Kidney (tissue), 22 donors: ENCODE measurements at places on chromosomes 3 and 15.

- DNase-seq = peak; percentile 40
Observed at GRCh38 chr3:31132132-31132769, 237.8 kb upstream of the GADL1 start.

DNA sequence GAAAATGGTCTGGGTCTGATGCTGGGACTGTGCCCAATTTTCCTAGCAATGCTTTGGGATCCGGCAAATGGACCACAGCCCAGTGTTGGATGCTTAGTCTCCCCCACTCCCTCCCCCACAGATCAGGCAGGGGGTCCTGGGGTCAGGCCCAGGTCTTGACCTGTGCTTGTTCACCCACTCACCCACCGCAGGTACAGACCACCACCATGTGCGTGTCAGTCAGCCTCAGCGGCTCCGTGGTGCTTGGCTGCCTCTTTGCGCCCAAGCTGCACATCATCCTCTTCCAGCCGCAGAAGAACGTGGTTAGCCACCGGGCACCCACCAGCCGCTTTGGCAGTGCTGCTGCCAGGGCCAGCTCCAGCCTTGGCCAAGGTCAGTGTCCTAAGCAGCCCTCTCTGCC, 10.6 kb downstream of the GRM2 start:
- DNase-seq = no peak

- DNase-seq = peak; percentile 62
Observed at GRCh38 chr3:85576091-85576690, 617.4 kb downstream of the CADM2 start.

DNA sequence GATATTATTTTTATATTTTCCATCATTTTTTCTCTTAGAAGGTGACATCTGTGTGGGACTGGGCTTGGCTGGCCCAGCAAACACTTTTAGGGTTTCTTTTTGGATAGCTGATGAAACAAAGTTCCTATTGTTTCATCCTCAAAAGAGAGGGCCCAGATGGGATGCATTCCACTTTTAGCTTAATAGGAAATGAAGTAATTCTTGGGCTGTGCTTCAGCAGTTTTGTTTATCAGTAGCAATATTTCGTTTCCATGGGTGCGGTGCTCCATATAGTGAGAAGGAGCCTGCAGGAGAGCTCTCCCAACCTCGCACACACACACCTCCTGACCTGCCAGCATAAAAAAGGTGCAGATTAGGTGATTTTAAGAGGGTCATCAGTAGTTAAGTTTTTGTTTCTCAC, 147.5 kb downstream of the AKAP13 start:
- DNase-seq = peak; percentile 95

GRCh38 chr3:144662729-144663128, 691.1 kb downstream of the DIPK2A start:
- DNase-seq = no peak

DNA sequence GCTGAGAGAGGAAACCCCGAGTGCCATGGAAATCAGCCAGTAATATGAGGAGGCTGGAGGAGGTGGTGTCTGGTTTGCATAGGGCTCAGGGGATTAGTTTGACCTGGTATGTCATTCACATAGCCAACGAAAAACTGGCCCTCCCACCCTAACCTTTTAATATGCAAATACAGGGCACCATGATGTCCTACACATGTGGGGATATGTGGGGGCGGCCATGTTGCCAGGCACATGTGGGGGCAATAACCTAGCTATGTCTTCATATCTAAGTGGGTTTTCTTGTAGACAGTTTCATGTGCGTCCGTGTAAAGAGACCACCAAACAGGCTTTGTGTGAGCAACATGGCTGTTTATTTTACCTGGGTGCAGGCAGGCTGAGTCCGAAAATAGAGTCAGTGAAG, 110.1 kb downstream of the MOBP start:
- DNase-seq = no peak

GRCh38 chr3:187210545-187211327, 13.4 kb downstream of the RTP1 start:
- DNase-seq = no peak
